ENCODE measurements at places on chromosomes 5 and 9.
A peak's percentile ranks its signal among the peaks of the same experiment; 100 is the strongest.

- peak; percentile 42 for DNase-seq
Observed at GRCh38 chr5:118557251-118557661, 431.1 kb downstream of the DTWD2 start.

DNA sequence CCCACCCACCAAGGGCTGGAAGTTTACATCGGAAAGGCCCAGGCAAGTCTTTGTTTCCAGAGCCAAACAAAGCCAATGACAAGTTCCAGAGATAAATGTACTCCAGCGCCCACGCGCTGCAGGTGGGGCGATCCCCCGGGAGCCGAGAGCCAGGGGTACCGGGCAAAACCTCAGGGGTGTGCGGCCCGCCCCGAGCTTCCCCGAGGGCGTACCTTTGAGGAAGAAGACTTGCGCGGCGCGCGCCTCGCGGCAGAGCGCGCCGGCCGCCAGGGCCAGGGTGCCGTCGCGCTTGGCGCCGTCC, 671 bp downstream of the DUSP1 start:
- no peak for DNase-seq

GRCh38 chr9:33426843-33427293, 20.5 kb downstream of the AQP3 start:
- DNase-seq: no peak

DNA sequence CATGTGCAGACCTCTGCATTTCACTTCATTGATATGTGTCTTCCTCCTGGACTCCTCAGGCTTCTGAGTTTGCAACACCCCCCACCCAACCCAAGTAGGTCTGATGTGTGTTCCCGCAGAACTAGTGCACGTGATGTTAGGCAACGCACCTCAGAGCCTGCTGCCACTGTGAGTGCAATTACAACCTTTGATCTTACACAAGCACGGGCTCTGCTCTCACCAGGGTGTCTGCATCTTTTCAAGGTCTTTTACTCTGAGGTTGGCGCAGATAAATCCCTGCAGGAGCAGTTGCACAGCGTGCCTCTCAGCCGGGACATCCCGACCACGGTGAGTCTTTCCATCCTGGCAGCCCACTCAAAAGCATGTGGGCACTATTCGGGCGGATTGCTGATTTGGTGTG, 80.1 kb downstream of the EGFLAM start:
- no peak for DNase-seq

Data from adipocyte (in vitro differentiated cells).